SJSA1 (cell line): ENCODE measurements at places on chromosomes 7 and 10. TPM values are rescaled to one million over a fixed set of nuclear protein-coding genes. Genes with fewer than 3 reads are reported as not detected.
A peak's percentile ranks its signal among the peaks of the same experiment; 100 is the strongest.

GRCh38 chr7:150800581-150801241, at the start of gene TMEM176A:
Gene TMEM176A, plus strand, starts transcription at chr7:150800769. Its CDS starts 782 bp downstream, at chr7:150801551.
- DNase-seq = no peak

DNA sequence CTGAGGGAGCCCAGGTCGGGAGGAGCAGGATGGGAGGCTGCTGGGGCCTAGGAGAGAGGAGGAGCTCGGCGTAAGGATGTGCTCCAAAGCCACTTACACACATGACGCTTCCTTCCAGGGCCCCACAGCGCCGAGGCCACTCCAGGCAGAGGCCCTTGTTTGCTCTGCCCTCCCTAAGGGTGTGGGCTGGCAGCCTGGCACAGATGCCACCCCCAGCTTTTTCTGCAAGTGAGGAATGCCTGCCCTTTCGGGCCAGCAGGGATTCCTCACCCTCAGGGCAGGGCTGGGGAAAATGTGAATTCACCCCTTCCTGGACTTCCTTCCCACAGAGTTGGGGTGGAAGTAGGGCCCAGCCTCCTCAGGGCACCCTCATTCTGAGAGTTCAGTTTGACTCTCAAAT, 5.6 kb upstream of the AQP1 start:
- no peak for DNase-seq

DNA sequence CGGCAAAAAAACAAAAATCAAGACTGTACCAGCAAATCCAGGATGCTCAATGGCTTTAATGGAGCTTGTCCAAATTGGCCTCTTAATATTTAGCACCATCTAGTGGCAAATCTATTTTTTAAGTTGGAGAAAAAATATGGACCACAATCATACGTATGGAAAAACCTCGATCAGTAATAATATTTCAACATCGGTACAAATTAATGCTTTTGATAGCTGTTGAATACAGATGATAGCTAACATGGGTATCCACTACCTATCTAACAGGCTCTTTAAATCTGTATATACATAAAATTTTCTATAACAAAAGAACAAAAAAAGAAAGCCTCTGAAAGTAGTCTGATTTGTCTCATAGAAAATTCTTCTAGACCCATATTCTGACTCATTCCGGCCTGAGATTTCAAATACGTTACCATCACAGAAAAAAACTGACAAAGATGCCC, 29.2 kb downstream of the COA1 start:
- peak; percentile 46 for DNase-seq

DNA sequence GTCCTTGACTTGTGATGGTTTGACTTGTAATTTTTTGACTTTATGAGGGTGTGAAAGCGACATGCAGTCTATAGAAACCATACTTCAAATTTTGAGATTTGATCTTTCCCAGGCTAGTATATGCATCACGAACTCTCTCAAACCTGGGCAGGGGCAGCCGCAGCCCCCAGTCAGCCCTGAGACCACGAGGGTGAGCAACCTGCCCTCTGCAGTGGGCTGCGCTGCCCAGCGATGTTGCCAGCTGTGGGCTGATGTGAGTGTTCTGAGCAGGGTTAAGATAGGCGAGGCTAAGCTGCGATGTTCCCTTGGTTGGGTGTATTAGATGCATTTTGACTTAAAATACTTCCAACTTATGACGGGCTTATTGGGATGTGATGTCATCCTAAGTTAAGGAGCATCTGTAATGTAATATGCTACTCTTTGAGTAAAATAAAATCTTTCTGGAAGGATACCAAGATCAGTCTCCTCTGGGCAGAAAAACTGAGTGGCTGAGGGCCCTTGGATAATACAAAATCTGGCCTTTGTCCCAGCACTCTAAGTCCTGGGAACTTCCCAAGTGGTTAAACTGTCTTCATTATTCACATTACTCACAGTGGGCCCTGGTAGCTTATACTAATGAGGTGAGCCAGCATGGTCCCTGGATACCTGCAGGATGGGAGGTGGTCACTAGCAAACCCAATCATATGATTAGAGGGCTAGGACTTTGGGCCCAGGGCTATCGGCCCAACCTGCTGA, 28.4 kb upstream of the CNPY1 start:
- no peak for DNase-seq

- DNase-seq = no peak
Observed at GRCh38 chr10:53690524-53691240, 918.1 kb upstream of the MBL2 start.

CRCP gene
- 37.8 and 47.8 TPM in 2 replicates for total RNA-seq

LRRC61 gene
- total RNA-seq = not detected in 2 replicates

NUDCD3 gene
- 34.4 and 56.5 TPM in 2 replicates for total RNA-seq

CPA4 gene
- 12.0 and 14.7 TPM in 2 replicates for total RNA-seq
